ENCODE measurements at places on chromosomes 4 and X.

DNA sequence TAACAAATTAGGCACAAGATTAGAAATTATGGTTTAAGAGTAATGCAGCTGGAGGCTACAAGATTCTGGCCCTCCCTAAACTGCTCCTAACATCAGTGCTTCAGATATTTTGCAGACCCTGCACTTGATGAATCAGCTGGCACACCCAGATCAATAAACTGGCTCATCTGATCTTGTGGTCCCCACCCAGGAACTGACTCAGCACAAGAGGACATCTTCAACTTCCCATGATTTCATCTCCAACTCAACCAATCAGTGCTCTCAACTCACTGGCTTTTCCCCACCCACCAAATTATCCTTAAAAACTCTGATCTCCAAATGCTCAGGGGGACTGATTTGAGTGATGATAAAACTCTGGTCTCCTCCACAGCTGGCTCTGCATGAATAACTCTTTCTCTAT lies 21.7 kb upstream of the TMEM33 start:
- no peak for DNase-seq

GRCh38 chr4:188780686-188781085 lies 641.4 kb downstream of the TRIML1 start:
- no peak for DNase-seq

- no peak for DNase-seq
Observed at GRCh38 chr4:26000274-26000950, 86.4 kb downstream of the SMIM20 start.

GRCh38 chr4:154616731-154617130 lies 4.3 kb upstream of the FGG start:
- peak; percentile 30 for DNase-seq

DNA sequence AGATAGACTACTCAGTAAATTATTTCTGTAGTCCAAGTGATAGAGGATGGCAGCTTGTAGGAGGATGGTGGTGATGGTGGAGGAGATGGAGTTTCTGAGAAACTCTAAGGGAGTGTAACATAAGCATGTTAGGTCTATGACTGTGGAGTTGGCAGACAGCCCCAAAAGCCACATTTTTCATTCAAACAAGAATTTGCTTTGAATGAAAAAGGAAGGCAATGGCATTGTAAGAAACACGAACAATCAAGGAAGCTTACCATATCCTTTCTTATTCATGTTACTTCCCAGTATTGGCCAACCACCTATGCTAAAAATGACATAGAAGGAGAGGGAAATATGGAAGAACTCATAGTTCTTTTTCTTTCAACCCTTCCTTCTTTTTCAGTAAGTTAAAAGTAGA lies 18.7 kb upstream of the SEC24B start:
- no peak for DNase-seq

DNA sequence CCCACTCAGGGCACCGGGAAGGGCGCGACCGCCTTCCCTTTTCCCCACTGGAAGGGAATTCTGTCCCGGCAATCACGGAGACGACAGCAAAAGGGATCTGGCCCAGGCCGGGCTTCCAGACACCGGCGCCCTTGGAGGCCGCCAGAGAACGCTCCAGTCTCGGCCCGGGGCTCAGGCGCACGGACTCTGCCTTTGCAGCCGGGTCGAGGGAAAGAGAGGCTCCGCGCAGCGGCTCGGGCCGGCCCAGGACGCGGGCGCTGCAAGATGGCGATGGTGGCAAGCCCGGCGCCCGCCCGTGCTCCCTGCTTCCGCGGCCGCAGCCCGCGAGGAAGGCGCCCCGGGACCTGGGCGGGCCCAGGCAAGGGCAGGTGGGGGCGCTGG lies 1.1 kb downstream of the CTBP1 start:
- no peak for DNase-seq

DNA sequence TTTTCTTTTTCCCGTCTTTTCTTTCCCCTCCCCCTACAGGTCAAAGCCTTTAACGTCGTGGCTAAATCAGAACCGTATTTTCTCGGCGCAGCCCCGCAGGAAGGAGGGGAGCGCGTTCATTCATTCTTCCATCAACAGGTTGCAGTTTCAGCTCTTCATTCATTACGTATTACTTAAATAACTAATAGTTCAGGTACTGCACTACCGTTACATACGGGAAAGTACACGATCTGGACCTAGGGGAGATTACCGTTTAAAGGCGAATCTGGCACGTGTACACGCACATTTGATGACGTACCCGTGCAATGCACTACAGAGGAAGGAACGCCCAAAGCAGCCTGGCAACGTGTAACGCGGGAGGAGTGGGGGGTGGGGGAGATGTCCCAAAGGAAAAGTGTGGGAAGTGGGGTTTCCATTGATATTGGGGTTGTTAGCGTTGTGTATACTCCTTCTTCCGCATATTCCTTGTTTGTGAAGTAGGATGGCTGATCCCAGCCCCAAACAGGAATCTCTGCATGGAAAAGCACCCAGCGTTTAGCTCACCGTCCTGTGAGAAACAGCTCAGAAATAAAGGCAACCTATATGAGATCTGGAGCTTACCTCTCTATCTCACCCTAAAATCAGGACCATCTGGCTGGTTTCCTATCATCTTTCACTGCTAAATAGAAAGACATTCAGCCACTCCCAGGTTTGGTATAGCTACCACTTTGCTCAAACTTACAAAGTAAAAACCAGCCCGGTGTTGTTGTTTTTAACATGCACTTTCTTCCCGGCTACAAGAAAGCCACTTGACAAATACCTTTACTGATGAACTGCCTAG lies 585 bp upstream of the SEC24D start:
- peak; percentile 64 for DNase-seq

- DNase-seq = no peak
Observed at GRCh38 chrX:72159769-72160168, 21.8 kb upstream of the PIN4 start.

DNA sequence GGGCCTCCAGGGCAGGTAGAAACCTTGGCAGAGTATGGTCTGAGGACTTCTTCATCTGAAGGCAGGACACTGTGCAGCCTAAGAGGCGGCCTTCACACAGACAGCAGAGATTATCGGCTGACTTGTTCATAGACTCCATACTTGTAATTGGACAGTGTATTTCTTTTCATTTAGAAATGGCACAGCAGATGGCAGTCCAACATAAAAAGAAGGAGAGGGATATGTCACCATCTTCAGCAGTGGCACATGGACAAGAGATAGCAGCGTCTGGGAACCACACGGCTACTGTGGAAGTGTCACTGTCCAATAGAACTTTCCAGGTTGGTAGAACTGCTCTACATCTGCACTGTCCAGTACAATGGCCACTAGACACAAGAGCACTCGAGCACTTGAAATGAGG lies 21.7 kb upstream of the GEMIN8 start:
- no peak for DNase-seq

- no peak for DNase-seq
Observed at GRCh38 chr4:159009521-159009920, 93.4 kb upstream of the RAPGEF2 start.

DNA sequence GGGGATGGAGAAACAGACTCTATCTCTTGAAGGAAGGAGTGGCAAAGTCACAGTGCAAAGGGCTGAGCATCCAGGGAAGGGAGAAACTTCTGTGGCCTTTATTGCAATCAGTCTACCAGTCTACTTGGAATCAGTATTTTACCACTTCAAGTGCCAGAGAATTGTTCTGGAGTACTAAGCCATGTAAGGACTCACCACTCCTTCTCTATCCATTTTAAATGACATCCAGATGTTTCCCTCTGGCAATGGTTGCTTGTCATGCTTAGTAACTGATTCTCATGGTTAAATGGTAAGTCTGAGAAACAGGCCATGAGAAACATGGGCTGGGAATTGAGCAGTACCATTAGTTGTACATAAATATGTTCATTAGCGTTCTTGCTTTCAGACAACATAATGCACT lies 21.1 kb upstream of the SMIM10 start:
- no peak for DNase-seq

DNA sequence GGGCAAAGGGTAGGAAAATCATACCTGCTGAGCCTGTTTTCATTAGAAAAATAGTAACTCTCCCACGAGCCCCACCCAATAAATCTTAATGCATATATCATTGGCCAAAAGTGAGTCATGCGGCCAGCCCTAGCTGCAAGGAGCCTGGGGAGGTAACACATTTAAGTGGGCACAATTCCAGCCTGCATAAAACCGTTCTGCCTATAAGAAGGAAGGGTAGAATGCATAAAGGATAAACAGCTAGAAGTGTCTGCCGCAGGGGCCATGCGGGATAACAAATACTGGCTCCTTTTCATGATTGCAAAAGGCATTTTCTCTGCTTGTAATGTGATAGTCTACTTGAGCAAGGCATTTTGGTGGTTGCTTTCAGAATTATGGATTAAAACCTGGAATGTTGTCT lies 37.1 kb downstream of the EFHC2 start:
- DNase-seq = no peak

DNA sequence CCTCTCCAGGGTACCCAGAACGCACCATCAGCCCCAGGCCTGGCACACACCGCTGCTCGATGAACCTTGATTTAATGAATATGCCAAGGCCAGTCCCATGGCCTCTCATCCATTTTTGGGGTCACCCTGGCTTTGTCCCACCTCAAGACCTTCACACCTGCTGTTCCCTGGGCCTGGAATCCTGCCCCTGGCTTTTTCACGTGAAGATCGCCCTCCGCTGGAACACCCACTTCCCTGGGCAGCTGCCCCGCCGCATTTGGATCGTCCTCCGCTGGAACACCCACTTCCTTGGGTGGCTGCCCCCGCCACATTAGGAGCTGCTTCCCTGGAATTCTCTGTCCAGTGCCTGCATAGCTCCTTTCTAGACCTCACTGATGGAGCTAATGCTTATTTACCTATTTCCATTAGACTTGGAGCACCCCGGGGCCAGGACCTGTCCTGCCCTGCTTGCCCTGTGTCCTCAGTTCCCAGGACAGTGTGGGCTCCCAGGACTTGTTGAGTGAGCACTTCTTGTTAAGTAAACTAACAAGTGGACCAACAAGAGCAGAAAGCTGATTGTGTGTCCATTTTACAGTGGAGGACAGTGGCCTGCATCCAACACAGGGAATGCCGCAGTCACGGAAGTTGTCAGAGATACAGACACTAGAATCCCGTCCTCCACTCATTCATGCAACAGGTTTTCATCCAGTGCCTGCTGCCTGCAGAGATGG lies 12.5 kb downstream of the BLOC1S4 start:
- no peak for DNase-seq

GRCh38 chr4:83639849-83640493 lies 104.1 kb downstream of the GPAT3 start:
- DNase-seq = peak; percentile 66

DNA sequence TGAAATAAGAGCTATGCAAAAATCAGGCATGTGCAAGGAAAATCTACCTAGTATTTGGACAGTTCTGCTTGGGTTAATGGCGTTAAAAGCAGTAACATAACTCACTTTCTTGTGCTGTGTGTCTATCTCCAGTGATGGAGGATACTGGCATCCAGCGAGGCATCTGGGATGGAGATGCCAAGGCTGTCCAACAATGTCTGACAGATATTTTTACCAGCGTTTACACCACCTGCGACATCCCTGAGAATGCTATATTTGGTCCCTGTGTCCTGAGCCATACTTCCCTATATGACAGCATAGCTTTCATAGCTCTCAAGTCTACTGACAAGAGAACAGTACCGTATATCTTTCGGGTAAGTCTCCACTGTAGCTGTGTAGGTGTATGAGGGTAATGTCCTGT lies 2.6 kb downstream of the PRDM8 start:
- DNase-seq = no peak

DNA sequence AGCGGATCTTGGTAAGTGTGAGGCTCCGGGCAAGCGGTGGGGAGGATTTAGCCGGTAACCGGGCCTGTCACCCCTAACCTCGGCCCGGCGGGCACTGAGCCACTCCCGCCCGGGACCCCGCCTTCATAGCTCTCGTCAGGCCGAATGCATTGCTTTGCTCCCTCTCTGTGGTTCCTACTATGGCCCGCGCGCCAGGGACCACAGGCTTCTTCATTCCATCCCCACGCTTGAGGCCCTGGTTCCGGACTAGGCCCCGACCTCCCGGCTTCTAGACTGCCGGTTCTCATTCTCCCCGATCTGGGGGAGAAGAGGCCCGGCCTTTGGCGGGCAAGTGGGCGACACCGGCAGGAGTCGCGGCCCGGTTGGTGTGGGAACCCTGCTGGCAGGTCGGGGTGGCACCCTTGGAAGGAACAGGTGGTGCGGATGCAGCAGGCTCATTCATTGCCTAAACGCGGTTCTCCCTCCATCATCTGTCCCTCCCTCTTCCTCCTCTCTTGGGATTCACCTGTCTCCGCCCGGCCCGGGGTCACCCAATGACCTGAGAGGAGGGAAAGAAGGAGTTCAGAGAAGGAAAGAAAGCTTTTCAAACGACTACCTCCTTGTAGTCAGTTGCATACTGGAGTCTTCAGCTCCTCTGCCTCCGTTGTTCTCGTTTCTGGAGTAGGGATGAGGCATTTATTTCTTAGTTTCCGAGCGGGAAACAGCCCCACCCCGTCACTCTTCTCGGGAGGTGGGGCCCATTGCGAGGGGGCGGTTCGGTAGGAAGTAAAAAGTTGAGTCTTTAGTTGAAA lies at the start of gene NDUFC1:
NDUFC1 (minus strand) TSS at position 657 of the 791 bp plus-strand sequence. CDS start 6,679 bp downstream, outside the sequence.
- DNase-seq = peak; percentile 67

GRCh38 chrX:21612154-21612553 lies 46.0 kb downstream of the KLHL34 start:
- DNase-seq = no peak

DNA sequence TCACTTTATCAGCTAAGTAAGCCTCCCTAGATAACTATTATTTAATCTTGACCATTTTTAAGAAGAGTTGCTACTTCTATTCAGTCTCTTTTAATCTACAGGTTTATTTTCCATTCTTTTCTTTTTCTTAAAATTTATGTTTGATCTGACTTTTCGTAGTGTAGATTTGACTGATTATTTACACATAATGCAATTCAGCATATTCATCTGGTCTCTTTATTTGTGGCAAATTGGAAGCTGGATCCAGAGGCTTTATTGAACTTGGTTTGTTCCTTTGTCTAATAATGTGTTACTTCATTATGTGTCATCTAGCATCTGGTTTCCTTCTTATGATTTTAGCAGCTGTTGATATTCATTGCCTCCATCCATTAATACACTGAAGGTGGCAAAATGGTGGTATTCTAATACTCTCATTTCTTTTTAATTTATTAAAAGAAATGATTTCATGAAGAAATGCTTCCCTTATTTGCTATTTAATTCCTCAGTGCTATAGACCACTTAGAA lies 113.0 kb downstream of the FBXW7 start:
- no peak for DNase-seq

DNA sequence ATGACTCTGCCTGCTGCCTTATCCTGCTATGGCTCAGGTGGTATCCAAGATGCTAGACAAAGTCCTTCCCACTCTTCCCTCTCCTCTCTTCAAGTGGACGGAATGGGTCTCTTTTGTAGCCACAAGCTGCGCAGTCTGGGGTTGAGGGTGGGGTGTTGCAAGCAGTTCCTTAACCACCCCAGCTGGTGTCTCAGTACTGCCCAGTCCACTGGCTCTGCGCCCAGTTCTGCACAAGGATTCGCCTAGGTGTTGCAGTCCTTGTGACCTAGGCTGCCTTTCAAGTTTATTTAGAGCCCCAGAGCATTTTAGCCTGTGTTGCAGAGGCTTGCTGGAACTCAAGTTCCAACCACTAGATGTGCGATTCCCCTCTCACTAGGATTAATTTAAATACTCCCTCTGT lies 120.7 kb downstream of the NEXMIF start:
- no peak for DNase-seq

GRCh38 chr4:123423819-123424218 lies 27.2 kb downstream of the SPRY1 start:
- DNase-seq = no peak

GRCh38 chr4:186297013-186297645 lies 31.1 kb downstream of the F11 start:
- peak; percentile 74 for DNase-seq

All from GM13976 (cell line).